ENCODE measurements at places on chromosomes 3 and 15.

DNA sequence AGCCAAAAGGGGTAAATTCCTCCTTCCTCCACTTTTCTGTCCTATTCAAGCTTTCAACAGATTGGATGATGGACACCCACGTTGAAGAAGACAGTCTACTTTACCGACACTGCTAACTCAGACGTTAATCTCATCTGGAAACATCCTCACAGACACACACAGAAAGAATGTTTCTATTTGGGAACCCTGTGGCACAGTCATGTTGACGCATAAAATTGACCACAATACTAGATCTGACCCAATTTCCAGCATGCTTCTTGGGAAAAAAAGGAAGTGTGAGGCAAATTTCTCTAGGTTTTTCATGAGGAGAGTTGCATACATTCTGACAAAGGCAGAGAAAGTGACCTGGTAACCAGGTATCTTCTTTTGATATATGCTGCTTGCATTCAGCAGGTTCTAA is 594.1 kb downstream of the FGF12 start:
- no peak for DNase-seq

DNA sequence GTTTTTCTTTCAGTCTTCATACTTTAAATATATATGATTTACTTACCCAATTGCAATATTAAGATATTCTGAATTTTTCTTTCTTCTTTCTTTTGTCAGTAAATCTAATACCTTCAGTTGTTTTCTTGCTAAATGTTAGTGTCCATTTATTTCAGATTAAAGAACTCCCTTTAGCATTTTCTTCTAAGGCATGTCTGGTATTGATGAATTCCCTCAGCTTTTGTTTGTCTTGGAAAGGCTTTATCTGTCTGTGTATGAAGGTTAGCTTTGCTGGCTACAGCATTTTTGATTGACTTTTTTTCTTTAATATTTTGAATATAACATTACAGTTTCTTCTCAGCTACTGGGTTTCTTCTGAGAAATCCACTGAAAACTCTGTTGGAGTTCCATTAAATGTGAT is 64.0 kb upstream of the PLSCR4 start:
- DNase-seq, result no peak

DNA sequence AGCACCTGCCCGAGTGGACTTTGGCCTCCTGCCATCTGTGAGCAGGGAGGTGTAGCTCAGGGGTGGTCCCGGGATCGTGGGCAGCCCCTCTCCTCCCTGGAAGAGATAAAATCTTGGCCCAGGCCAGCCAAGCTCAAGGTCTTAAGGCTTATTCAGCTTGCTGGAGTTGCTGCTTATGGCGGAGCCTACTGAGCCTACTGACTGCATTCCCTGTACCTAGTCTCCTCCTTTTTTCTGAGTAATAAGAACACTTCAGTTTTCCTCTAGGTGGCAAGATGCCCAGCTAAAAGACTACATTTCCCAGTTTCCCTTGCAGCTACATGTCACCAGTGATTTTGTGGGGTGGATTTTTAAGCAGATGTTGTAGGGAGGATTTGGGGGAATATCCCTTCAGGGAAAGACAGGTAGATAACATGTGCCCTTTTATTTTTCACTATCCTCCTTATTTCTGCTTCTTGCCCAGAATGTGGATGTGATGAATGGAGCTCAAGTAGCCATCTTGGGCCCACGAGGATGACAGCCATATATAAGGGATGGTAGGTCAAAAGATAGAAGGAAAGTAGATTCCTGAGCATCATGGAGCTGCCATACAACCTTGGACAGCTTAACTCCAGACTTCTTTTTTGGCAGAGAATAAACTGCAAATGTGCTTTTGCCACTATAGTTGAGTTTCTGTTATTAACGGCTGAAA is 41.4 kb upstream of the INSYN1 start:
- no peak for DNase-seq

DNA sequence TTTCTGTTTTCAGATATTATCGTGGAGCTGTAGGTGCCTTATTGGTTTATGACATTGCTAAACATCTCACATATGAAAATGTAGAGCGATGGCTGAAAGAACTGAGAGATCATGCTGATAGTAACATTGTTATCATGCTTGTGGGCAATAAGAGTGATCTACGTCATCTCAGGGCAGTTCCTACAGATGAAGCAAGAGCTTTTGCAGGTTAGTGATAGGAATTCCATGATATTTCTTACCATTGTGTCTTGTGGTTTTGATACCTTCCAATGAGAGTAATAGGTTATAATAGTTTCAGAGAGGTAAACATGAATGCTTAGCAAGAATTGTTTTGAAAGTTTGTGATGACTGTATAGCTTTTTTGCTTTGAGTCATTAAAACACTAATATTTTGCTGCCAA is 8.5 kb downstream of the RAB11A start:
- DNase-seq, result no peak

- no peak for DNase-seq
These were observed 885.4 kb downstream of the PDCD6IP start for GRCh38 chr3:34683851-34684250.

GRCh38 chr15:58932710-58933280 is 684 bp downstream of the SLTM start:
- DNase-seq, result peak; percentile 75

- DNase-seq, result no peak
These were observed 28.7 kb downstream of the ATP13A3 start for GRCh38 chr3:194458131-194458530.

DNA sequence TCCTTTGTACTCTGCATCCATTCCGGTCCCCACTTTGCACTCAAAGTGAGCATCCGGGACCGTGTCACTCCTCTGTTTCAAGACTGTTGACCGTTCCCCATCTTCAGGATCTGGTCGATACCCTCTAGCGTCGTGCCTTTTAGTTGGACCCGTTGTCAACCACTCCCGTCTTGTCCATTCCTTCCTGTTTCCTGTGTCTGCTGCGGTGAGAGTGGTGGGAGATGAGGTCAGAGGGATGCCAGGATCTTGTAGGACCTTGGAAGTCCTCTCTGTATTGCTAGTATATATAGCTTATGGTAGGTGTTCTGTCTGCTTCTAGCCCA is 624 bp downstream of the BRK1 start:
- DNase-seq, result no peak

DNA sequence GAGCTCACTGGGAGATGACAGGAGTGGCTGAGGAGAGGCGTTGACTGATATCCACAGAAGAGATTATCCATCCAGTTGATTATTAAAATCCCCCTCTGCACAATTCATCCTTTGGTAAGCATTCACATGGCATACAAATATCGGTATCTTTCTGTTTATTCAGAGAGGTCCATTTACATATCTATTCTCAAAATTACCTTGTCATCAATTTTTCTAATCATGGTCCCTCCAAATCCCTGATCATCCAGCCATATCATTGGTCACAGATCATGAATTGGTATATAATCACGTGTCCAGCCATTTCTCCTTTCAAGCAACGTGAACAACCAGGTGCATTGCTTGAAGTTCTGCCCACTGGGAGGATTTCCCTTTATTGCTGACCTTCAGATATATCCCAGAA is 1321.0 kb downstream of the ROBO2 start:
- DNase-seq, result no peak

GRCh38 chr3:117726776-117727175 is 1017.2 kb downstream of the TUSC7 start:
- no peak for DNase-seq

DNA sequence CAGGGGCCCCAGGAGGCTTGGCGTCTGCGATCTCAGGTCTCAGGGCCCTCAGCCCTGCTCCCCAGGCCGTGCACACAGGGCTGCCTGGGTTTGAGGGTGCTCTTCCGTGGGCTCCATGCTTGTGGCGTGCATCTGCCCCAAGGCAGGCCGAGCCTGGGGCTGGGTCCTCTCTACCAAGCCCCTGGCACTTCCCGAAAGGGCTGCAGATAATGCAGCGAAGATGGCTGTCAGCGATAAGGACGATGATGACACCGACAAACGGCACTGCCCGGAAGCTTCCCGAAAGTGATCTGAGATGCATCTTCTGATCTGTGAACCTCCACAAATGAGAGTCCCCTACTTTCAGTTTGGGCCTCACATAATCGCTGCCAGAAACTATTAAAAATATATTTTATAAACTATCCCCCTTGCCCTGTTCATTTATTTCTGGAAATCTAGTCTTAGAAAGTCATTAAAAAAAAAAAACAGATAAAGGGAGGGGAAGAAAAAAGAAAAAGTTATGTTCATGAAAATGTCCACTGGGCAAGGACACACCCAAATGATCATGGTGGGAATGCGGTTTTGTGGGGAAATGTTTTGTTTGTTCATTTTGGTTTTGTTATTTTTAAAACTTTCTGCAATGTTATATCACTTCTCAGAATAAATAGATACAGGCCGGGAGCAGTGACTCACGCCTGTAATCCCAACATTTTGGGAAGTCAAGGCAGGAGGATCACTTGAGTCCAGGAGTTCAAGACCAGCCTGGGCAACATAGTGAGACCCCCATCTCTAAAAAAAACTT is 51.5 kb downstream of the RPN1 start:
- DNase-seq, result no peak

- no peak for DNase-seq
These were observed 1519.6 kb downstream of the OTOL1 start for GRCh38 chr3:163016251-163016650.

DNA sequence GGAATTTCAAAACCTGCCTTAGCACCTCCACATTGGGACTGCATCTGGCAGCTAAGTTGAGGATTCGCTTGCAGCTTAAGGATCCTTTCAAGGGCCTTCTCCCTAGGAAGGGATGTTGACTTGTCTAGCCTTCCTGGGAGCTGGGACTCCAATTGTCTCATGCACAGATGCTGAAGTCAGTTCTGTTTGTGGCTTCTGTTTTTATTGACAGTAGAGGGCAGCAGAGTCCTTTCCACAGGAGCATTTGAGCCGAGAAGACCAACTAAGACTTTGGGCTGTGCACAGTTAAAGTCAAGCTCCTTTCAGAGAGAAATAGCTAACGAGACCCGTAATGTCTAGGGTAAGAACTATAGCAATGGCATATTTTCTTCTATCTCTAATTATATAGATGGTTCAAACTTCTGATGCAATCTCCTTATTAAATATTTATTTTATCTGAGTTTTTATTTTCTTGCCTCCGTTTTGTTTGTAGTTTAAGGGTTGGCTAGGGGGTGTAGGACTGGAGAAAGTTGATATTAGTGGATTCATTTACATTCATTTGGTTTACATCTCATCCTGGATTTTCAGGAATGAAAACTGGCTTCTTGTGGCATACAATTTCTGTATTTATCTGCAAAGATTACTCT is 59.7 kb upstream of the KBTBD8 start:
- no peak for DNase-seq

DNA sequence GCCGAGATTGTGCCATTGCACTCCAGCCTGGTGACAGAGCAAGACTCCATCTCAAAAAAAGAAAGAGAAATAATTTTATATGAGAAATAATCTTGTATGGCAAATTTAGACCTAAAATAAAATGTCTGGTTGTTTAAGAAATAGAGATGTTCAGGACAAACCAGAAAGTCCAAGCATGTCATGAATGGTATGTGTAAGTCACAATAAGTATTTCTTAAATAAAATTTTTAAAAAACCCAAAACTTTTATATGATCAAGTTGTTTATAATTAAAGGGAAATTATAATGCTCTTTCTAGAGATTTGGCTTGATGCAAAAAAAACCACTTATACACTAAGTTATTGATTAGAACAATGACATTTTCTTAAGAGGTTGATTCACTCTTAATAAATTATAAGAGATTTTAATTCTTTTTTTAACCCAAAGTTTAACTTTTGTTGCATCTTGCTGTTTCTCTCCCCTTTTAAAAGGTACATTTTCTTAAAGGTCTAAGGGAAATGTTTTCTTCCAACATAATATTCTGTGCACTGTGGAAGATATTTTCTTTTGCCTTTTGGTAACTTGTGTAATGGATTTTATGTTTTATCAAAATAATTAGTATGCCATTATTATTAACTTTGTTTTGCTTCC is 105.7 kb downstream of the RTP4 start:
- DNase-seq, result no peak

GRCh38 chr15:33107950-33108349 is 86.6 kb downstream of the FMN1 start:
- no peak for DNase-seq

DNA sequence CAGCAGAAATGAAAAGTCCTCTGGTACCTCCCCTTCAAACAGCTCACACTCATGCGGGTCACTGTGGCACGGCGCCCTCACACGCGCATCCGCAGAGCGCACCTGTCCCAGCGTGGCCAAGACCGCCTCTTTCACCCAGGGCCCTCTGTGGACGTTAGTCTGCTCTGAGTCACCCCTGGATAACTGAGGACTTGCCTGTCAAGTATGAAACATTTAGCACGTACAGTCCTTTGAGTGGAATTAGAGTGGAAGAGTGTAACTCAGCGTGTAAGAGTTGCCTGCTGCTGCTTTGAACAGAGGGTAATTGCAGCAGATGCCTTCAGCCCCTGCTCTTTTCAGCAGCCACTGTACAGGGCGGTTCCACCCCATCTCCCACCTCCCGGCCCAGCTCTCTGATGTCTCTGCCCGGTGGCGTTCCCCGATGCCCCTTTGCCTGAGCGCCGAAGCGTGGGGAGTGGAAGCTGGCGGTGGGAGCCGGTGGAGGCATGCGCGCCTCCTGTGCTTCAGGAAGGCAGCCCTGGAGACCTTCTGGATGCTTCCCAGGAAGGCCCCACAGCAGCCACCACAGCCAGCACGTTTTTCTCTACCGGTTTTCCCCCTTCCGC is 23.0 kb downstream of the CPN2 start:
- DNase-seq, result no peak

GRCh38 chr3:38019658-38020341 is 9.6 kb downstream of the PLCD1 start:
- DNase-seq, result no peak

DNA sequence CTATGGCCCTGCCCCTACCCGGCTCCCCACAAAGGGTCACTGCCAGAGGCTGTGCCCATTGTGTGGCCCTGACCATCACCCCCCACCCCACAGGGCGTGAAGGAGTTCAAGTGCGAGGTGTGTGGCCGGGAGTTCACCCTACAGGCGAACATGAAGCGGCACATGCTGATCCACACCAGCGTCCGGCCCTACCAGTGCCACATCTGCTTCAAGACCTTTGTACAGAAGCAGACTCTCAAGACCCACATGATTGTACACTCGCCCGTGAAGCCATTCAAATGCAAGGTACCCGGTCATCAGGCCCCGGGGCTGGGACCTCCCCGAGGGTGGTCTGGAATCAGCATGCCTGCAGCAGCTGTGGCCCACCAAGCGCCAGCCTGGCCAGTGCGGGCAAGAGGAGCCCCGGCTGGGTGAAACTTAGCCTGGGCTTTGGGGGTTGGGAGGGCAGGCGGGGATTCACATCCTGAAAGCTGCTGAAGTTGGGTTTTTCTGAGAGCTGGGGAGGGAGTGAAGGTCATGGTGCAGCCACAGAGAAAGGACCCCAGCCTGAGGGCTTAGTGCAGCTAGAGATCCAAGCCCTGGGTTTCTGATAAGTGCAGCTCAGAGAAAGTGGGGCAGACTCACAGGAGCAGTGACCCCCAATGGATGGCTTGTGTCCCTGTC is 29.2 kb downstream of the IDH2 start:
- DNase-seq, result no peak

DNA sequence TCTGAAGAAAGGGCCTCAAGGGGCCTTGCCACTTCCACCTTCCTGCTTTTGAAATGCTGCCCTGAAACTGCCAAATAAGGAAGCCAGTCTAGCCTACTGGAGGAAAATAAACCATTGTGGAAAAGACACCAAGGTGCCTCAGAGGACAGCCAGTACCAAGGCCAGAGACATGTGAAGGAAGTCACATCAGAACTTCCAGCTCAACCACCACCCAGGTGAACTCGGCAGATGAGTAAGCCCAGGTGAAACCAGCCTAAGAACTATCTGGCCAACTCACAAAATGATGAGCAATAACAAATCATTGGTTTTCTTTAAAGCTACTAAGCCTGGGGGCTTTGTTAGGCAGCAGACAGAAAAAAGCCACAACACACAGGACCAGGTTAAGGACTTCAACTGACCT is 103.0 kb downstream of the MAGI1 start:
- no peak for DNase-seq

GRCh38 chr3:46865031-46865507 is 1.8 kb upstream of the MYL3 start:
- no peak for DNase-seq
